ENCODE measurements at places on chromosomes 4 and X. TPM values are rescaled to one million over a fixed set of nuclear protein-coding genes. Genes with fewer than 3 reads are reported as not detected.

MTMR8 gene
- total RNA-seq = 4.5 TPM

PGM2 gene
- 28.5 TPM for total RNA-seq

PAGE2B gene
- total RNA-seq = 0.33 TPM

CLDN34 gene
- total RNA-seq = 0.33 TPM

MRPS18C gene
- total RNA-seq = 45.4 TPM

CDKL2 gene
- total RNA-seq = 25.1 TPM

PLAC1 gene
- 0.59 TPM for total RNA-seq

GLOD5 gene
- total RNA-seq = not detected

GPR82 gene
- 0.17 TPM for total RNA-seq

FATE1 gene
- 0.39 TPM for total RNA-seq

STAP1 gene
- total RNA-seq = not detected

SYTL5 gene
- 12.8 TPM for total RNA-seq

CCSER1 gene
- 66.1 TPM for total RNA-seq

MAGEB1 gene
- not detected for total RNA-seq

EGF gene
- 1.8 TPM for total RNA-seq

GRCh38 chrX:10507181-10507580, 113.2 kb downstream of the MID1 start:
- no peak for DNase-seq

DNA sequence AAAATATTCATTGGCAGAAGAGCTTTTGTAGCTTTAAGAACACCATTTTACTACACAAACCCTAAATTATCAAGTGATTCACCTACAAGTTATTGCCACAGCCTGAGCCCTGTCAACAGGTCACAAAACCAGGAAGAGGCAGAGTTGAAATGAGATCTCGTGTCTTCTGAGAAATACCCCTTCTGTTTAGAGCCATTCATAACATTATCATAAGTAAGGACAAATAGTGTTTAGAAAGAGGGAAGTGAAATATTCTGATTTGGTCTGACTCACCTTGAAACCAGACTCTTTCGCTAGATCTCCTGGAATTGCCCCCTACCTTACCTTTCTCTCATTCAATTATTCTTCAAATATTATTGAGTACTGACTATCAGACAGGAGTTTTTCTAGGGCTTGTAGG, 5.9 kb downstream of the ETDB start:
- DNase-seq = no peak

GRCh38 chr4:182421753-182422152, 178.6 kb downstream of the TENM3 start:
- DNase-seq = no peak

GRCh38 chr4:74504212-74504611, 59.3 kb downstream of the AREG start:
- DNase-seq = no peak

DNA sequence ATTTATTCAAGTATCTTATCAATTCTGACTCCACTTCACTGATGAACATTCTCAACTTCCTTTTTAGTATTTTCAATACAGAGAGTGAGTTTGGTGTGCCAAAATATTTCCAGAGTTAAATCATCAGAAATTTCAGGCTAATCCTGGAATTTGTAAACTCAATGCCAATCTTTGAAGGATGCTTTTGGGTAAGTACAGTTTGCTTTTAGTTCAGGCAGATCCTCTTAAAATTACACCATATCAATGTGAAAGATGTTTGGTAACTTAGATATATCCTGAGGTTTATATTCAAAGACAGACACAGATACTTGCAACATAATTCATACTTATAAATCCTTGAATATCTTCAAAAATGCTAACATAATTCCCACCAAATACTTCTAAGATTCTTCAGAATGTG, 76.0 kb upstream of the FAM47B start:
- DNase-seq = no peak

- DNase-seq = no peak
Measured at GRCh38 chr4:156391325-156391653, 437.6 kb upstream of the CTSO start.

GRCh38 chr4:56804551-56804950, 16.9 kb downstream of the SPINK2 start:
- DNase-seq = no peak

- no peak for DNase-seq
Measured at GRCh38 chr4:158906073-158906472, 137.2 kb downstream of the FNIP2 start.

DNA sequence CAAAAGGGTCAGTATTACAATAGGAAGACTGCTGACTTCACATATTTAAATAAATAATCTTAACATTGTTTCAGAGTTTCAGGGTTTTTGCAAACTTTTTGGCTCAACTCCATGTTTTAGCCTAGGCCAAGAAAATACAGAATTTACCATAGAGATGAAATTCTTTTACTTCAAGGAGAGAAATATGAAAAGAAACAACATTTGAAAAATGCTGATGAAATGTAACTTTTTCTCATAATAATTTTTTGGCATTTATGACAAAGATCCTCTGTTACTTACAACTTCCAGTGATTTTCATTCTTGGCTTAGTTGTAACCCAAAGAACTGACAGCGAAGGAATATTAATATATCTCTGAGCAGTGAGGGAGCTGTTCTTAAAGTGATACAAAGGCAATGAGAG, 316.1 kb upstream of the EMCN start:
- no peak for DNase-seq

DNA sequence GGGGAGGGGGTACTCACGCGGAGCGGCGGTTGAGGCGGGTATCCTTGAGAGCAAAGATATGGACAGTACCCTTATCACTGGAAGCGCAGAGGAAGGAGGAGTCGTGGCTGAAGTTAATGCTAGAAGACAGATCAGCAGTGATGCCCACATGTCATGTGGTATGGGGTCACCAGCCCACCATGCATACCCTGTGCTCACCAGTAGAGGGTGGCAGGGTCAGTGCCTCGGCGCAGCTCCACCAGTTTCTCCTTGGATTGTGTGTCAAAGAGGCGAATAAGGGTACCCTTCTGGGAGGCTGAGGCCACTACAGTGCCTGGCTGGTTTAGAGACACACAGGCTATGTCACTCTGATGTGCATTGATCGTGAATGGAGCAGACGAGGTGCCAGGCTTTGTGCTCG, 1.5 kb upstream of the PRAF2 start:
- DNase-seq = no peak

DNA sequence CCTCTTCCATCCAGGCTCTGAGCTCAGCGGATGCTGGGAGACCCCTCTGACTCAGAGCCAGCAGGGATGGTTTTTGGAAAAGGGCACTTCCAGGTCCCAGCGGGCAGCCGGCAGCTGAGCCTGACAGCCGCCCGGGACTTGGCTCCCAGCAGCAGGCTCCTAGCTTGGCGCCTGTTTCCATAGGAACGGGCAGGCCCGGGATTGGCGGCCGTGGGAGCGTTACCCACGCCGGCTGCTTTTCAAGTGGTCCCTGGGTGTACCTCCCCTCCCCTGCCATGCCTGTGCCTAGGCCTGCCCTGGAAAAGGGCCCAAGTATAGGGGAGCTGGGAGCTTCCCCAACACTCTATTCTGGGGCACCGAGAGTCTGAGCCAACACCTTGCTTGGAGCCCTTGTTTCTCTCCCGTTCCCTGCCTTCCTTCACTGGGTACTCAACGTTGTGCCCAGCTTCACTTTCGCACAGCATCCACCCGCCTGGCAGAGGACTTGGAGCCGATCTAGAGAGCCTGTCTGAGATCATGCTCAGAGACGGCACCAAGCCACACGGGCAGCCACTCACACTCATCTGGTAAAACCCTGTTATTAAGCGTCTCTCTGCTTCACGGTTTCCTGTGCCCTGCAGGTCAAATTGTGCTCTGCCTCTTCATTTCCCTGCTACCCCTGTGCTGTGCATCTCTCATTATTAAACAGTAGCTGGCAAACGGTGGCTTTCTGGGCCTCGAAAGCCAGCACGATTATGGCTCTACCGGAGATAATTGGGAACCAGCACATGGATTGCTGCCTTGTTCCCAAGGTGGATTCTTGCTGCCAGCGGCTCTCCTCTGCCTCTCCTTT, 521.5 kb downstream of the BCOR start:
- peak; percentile 91 for DNase-seq

- DNase-seq = no peak
Measured at GRCh38 chrX:17655211-17656034, 81.9 kb upstream of the SCML1 start.

DNA sequence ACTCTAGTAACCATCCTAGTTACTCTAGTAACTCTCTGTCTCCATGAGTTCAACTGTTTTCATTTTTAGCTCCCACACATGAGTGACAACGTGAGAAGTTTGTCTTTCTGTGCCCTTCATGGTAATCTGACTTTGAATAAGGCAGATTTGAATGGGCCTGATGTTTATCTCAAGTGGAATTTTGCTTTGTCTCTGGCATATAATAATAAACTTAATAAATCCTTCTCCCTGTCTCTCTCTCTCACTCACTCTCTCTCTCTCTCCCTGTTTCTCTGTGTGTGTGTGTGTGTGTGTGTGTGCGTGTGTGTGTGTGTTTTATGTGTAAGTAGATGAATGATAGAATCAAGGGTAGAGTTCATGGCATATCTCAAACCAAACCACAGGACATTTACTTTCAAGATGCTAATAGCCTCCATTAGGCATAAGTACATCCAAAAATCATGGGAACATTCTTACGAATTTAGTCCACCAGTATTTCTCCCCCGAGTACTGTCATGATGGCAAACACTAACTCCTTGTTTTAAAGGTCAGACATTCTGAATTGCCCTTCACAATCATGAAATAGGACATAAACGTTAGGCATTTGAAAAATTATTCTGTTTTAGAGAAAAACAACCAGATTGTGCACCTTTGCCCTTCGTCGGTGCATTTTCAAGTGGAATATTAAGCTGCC, 193.1 kb downstream of the SPATA18 start:
- DNase-seq = no peak

- peak; percentile 7 for DNase-seq
Measured at GRCh38 chr4:128757712-128758111, 51.8 kb upstream of the JADE1 start.

GRCh38 chrX:94455782-94456181, 781.8 kb downstream of the FAM133A start:
- no peak for DNase-seq

DNA sequence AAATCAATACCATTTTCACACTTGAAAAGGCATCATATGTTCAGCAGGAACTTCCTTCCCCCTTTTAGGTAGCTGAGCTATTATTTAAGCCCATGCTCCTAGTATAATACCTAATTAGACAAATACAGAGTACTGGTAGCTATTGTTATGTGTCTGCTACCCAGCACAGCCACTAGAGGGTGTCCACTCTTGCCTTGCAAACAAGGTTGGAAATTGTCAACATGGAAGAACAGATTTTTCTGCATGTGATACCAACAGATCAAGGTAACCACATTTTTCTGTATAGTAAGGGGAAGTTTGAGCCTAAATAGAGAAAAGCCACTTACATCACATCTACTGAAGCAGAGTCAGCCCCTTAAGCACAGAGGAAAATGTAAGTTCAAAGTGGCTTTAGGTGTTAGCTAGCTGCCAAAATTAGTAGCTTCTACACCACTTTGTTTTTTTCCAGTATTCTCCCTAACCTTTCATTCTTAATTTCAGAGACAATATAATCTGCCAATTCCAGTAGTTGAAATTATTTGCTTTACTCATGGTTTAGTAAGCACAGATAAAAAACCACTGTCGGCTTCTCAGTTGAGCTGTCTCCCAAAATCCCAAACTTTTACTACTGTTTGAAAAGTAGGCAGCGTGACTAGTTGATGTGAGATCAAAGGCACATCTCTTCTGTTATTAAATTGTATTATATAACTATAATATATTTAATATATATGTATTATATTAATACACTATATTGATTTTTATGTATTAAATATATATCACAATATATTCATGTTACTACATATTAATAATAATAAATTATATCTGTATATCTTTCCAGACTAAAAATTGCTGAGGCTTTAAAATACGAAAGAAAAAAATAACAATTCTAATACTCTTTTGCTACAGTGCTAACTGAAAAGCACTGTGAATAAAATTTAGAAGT, 38.2 kb downstream of the EDNRA start:
- no peak for DNase-seq

DNA sequence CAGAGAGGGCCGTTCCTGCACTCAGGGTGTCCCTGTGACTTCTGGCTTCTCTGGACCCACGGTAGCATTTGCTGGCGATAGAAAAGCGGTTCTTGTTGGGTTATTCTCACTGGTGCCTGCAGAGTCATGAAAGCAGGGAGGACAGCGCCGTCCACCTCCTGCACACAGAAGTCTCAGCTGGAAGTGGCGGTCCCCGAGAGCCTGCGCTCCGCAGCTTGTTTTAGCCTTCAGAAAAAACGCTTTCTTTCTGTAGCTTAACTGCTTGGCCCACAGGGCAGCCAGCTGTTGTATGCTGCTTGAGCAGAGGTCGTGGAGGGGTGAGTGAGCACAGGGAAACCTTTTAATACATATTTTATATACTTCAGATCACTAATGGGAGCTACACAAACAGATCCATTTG, 400.7 kb upstream of the FAT1 start:
- peak; percentile 71 for DNase-seq

DNA sequence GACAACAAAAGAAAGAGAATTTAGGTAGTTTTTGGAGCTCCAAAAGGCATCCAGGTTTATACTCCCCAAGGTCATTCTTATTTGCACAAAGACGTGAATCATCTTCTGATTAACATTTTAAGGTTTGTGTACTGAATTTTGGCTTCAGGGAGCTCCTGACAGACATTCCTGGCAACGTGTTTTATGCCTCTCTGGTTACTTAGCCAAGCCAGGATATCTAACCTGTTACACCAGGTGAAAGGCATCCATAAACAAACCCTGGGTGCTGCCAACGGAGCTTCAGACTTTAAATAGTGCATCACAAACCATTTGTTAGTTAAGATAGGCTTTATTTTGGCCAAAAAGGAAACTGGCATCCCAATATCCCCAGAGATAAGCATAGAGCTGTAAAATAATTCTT, 997.3 kb downstream of the ARAP2 start:
- DNase-seq = no peak

GRCh38 chr4:126123611-126124325, 809.0 kb downstream of the FAT4 start:
- no peak for DNase-seq

GRCh38 chr4:110638089-110638746, 15.3 kb upstream of the PITX2 start:
- DNase-seq = no peak

GRCh38 chr4:24764345-24764744, 31.0 kb upstream of the SOD3 start:
- no peak for DNase-seq

- no peak for DNase-seq
Measured at GRCh38 chr4:155530857-155531256, 135.8 kb upstream of the GUCY1A1 start.

GRCh38 chr4:81751531-81752289, 280.0 kb upstream of the RASGEF1B start:
- no peak for DNase-seq

DNA sequence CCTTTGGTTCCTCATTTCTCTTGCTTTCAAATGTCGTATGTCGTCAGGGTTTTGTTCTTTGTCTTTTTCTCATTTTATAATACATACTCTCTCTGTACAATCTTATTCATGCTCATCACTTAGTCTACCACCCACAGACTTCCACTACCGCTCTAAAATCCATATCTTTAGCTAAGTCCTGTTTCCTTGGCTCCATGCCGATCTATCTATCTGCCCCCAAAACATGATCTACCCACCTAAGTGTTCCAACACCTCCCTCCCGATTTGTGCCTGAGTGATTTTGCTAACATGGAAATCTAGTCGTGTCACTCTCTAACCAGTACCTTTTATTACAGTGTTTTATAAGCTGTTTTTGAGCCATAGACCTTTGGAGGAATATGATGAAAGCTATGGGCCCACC, 65.6 kb upstream of the PGAM4 start:
- DNase-seq = no peak

GRCh38 chr4:124017185-124017785, 620.7 kb downstream of the SPRY1 start:
- peak; percentile 25 for DNase-seq

Measured in spinal cord (tissue), 10 donors.